ENCODE measurements at places on chromosomes 11 and 22. TPM values are rescaled to one million over a fixed set of nuclear protein-coding genes. Genes with fewer than 3 reads are reported as not detected.

TBC1D10A gene
- total RNA-seq: 21.6 TPM

- no peaks in the 10 kb centered on the region for H3K36me3 ChIP-seq
- H3K27me3 ChIP-seq: no peaks in the 10 kb centered on the region
- H3K4me1 ChIP-seq: no peaks in the 10 kb centered on the region
- no peak overlapping the region for H3K4me3 ChIP-seq
- DNase-seq: peak; percentile 84
- H3K27ac ChIP-seq: no peak overlapping the region
Observed at GRCh38 chr22:19986410-19987341, 29.9 kb downstream of the ARVCF start.

DNA sequence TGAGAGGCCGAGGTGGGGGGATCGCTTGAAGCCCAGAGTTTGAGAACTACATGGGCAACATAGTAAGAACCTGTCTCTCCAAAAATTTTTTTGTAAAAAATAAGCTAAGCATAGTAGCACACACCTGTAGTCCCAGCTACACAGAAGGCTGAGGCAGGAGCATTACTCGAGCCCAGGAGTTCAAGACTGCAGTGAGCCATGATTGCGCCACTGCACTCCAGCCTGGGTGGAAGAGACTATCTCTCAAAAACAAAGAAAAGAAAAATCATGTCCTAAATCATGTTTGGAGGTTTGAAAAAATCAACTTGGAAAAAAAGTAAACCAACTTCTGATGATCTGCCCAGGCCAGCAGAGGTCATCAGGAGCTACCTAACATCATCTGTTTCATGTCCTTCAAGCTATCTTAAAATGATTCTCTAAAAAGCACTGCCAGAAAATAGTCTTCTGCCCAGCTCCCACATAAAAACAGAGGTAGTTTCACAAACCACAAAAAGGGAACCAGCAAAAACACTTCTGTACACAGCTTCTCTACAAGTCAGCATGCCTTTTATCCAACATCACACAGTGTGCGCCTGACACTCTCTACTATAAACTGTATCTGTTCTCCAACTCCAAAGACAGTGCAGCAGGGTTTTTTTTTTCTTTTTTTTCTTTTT, 165.0 kb downstream of the SOX6 start:
- H3K27ac ChIP-seq: no peak overlapping the region
- H3K4me3 ChIP-seq: no peak overlapping the region
- no peak for DNase-seq

APOA5 gene
- not detected for total RNA-seq

DNA sequence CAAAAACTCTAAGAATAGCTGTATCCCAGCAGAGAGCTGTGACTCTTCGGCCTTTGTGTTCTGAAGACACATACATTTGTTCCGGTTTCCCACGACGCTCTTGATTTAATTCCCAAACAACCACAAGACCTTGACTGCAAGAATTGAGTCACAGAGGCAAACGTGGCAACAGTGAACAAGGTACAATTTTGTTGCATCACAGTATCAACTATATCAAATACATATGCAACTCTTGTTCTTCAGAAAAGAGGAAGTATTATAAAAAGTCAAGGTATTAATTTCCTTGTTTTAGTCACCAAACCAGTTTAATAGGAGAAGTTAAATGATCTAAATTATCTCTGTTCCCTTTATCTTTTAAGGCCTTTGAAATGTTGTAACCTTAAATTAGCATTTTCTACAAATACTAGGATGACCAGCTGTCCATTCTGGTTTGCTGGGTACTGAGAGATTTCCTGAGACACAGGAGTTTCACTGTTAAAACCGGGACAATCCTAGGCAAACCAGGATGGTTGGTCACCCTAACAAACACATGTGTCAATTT, 11.1 kb downstream of the HPS5 start:
- H3K27me3 ChIP-seq: no peaks in the 10 kb centered on the region
- peaks cover 7% of the 10 kb centered on the region for H3K4me1 ChIP-seq
- H3K4me3 ChIP-seq: no peak overlapping the region
- DNase-seq: no peak
- no peak overlapping the region for H3K27ac ChIP-seq

KCNK4 gene
- not detected for total RNA-seq

SLC22A12 gene
- total RNA-seq: not detected

- peak; percentile 80 for DNase-seq
- H3K4me3 ChIP-seq: peak overlapping the region; percentile 89
- H3K27me3 ChIP-seq: no peaks in the 10 kb centered on the region
- peak overlapping the region; percentile 98 for H3K27ac ChIP-seq
- peaks cover 55% of the 10 kb centered on the region for H3K36me3 ChIP-seq
Observed at GRCh38 chr22:38504731-38505540, 1.2 kb downstream of the DDX17 start.
